ENCODE measurements at places on chromosomes 1 and 21. TPM values are rescaled to one million over a fixed set of nuclear protein-coding genes. Genes with fewer than 3 reads are reported as not detected.

Gene PLD5
- total RNA-seq: not detected

Gene E2F2
- 3.9 TPM for total RNA-seq

Gene DNAI4
- 2.9 TPM for total RNA-seq

Gene CDK18
- 0.27 TPM for total RNA-seq

Gene ZBTB8A
- total RNA-seq: 5.5 TPM

Gene CYP4X1
- total RNA-seq: 0.25 TPM

Gene PRKCZ
- total RNA-seq: 4.2 TPM

Gene MYBPH
- not detected for total RNA-seq
